ENCODE measurements at places on chromosomes 11 and 22. TPM values are rescaled to one million over a fixed set of nuclear protein-coding genes. Genes with fewer than 3 reads are reported as not detected.
A peak's percentile ranks its signal among the peaks of the same experiment; 100 is the strongest.

Gene OR10D3
- not detected for total RNA-seq

DNA sequence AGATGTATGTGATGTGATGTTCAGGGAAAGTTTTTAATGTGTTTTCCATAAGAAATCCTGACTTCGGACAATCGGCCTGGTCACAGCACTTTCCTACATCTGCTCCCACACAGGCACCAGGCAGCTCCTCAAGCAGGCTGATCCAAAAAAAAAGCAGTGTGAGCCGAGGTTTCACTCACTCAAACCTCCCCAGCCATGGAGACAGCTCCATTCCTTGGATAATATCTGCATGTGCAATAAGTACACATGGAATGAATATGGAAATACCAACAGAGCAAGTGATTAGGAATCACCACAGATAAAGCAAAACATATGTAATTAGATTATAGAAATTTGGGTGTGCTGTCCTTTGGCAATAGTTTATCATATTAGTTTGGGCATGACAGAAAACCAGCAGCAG lies 88.8 kb upstream of the API5 start:
- no peak for DNase-seq

DNA sequence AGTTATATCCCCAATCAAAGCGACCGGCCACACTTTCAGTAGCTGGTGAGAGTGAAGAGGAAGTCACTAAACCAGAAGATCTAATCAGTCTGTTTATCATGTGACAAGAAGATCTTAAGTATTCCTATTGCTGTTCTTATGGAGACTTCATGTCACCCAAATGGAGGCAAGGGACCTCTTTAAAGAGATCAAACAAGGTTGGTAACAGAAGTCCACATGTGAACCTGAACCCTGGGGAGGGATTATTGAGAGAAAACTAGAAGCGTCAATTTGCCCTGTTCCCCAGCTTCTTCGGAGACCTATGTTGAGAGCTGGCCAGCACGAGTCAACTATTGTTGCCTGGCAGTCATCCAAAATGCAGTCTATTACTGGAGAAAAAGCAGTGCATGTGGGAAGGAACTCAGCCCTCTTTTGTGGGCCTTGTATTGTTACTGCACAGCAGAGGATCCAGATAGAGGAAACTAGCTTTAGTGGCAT lies 76.9 kb upstream of the CTSC start:
- DNase-seq = peak; percentile 17

GRCh38 chr22:34814260-34815025 lies 251.5 kb upstream of the ISX start:
- DNase-seq = no peak

DNA sequence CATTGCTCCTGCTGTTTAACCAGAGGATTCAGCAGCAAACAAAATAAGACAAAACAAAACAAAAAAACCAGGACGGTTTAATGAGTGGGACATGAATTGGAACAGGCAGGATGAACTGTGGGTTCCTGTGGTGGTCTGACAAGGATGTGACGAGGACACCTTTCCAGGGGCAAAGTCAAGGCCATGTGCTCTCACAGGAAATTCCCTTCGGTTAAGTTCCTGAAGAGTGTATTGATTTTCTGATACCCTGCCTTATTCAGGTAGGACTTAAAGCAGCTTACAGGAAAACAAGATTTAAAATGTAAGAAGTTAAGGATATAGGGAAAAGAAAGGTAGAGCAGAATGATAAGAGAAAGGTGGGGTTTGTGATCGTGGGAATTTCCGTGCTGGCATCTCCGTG lies 8.5 kb upstream of the PLET1 start:
- DNase-seq = no peak

DNA sequence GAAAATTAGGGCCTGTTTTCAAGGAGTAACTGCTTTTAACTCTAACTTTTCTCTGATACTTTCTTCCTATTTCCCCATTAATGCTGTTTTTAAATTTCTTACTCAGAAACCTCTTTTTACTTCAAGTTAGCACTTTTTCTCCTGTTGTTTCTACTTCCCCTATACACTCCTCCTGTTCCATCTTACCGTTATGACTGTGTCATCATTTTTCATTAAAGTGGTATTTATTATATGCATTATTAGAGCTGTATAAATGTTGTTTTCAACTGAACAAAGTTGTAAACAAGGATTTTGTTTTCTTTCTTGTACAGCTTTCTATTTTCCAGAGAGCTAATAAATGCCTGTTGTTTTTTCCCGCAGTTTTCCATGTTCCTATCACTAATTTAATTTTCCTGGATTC lies 84.6 kb downstream of the EXT2 start:
- no peak for DNase-seq

Measured in activated naive CD4-positive, alpha-beta T cell treated with anti-CD3 and anti-CD28 coated beads for 36 hours (primary cell).